ENCODE measurements at places on chromosomes 2 and 18. TPM values are rescaled to one million over a fixed set of nuclear protein-coding genes. Genes with fewer than 3 reads are reported as not detected.

CD226 gene
- 1.5 TPM for total RNA-seq

CFC1 gene
- total RNA-seq = not detected

KLHL14 gene
- 0.16 TPM for total RNA-seq

LCT gene
- not detected for total RNA-seq

CARF gene
- 13.5 TPM for total RNA-seq

COL4A4 gene
- under 0.01 TPM for total RNA-seq

SLC4A1AP gene
- total RNA-seq = 26.0 TPM

COPS9 gene
- total RNA-seq = 31.0 TPM

SP9 gene
- total RNA-seq = under 0.01 TPM

KIF3C gene
- 13.0 TPM for total RNA-seq

CPLX4 gene
- total RNA-seq = 0.24 TPM

HOXD10 gene
- not detected for total RNA-seq

TTN gene
- under 0.01 TPM for total RNA-seq

CDH2 gene
- total RNA-seq = 1.3 TPM

SCN1A gene
- total RNA-seq = 11.5 TPM

NBEAL1 gene
- 52.2 TPM for total RNA-seq

ZNF396 gene
- 1.2 TPM for total RNA-seq

GALNT13 gene
- 0.12 TPM for total RNA-seq

TBR1 gene
- not detected for total RNA-seq

HEATR5B gene
- total RNA-seq = 24.2 TPM

TNS1 gene
- 96.4 TPM for total RNA-seq

GPR39 gene
- total RNA-seq = 15.3 TPM

TMEM169 gene
- 1.8 TPM for total RNA-seq

EIF2AK2 gene
- 54.7 TPM for total RNA-seq

MDH1B gene
- 1.8 TPM for total RNA-seq

TGFA gene
- 0.49 TPM for total RNA-seq

SDC1 gene
- 152 TPM for total RNA-seq

MORN2 gene
- total RNA-seq = 16.4 TPM

AMER3 gene
- total RNA-seq = not detected

POTEJ gene
- total RNA-seq = not detected

SERPINB3 gene
- total RNA-seq = not detected

ALPP gene
- not detected for total RNA-seq

CMPK2 gene
- 6.0 TPM for total RNA-seq

DCDC2C gene
- total RNA-seq = not detected

SIGLEC15 gene
- 1.9 TPM for total RNA-seq

SH3BP4 gene
- 214 TPM for total RNA-seq

CYP1B1 gene
- 157 TPM for total RNA-seq

L3MBTL4 gene
- 0.49 TPM for total RNA-seq

ALLC gene
- total RNA-seq = not detected

LRRC30 gene
- not detected for total RNA-seq

MEP1B gene
- not detected for total RNA-seq

KDM3A gene
- 48.0 TPM for total RNA-seq

AQP4 gene
- not detected for total RNA-seq

ASB18 gene
- total RNA-seq = not detected

MYL1 gene
- not detected for total RNA-seq

C2orf92 gene
- 1.2 TPM for total RNA-seq

METAP1D gene
- total RNA-seq = 8.3 TPM

KCNG3 gene
- total RNA-seq = not detected

TMEM163 gene
- 0.12 TPM for total RNA-seq

ACVR1C gene
- 6.2 TPM for total RNA-seq
